Activated naive CD4-positive, alpha-beta T cell treated with anti-CD3 and anti-CD28 coated beads, Interleukin-2, amount 10 ng/mL, durations not matched to agents 5 hours and 36 hours (primary cell): ENCODE measurements at places on chromosomes 6 and 20. TPM values are rescaled to one million over a fixed set of nuclear protein-coding genes. Genes with fewer than 3 reads are reported as not detected.

The WASF1 gene
- total RNA-seq: 0.71 TPM

The BANF2 gene
- not detected for total RNA-seq

The SRSF6 gene
- 168 TPM for total RNA-seq

The TSPO2 gene
- not detected for total RNA-seq

The ISM1 gene
- total RNA-seq: 1.3 TPM

The SLC16A10 gene
- total RNA-seq: 2.7 TPM
